ENCODE measurements at places on chromosomes 5 and 9. TPM values are rescaled to one million over a fixed set of nuclear protein-coding genes. Genes with fewer than 3 reads are reported as not detected.
A peak's percentile ranks its signal among the peaks of the same experiment; 100 is the strongest.

GRCh38 chr5:102927007-102927406 is 171.9 kb downstream of the PAM start:
- no peak for DNase-seq

DNA sequence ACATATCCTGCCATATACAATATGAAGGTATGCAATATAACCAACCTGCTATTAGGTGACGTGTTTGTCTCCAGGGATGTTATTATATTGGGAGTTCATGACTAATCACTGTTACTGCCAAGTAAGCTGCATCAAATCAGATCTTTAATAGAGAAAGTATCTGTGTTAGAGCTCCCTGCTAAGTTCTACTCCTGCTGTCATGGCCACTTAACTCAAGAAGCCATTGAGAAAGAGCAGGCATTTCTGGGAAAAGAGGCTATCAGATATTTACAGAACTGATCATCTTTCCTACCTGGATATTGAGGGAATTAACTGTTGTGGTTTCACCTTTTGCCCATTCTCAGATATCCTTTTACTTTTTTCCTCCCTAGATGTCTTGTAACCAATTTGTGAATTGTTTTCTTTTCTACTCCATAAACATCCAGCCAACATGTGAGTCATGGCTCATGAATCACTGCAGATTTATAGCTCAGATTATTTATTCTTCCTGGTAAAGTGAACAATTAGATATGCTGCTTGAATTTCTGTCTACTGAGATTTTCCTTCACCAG is 634.8 kb upstream of the FAM174A start:
- no peak for DNase-seq

Gene IL4
- total RNA-seq: not detected

Gene CAMK4
- total RNA-seq: 8.3 TPM

DNA sequence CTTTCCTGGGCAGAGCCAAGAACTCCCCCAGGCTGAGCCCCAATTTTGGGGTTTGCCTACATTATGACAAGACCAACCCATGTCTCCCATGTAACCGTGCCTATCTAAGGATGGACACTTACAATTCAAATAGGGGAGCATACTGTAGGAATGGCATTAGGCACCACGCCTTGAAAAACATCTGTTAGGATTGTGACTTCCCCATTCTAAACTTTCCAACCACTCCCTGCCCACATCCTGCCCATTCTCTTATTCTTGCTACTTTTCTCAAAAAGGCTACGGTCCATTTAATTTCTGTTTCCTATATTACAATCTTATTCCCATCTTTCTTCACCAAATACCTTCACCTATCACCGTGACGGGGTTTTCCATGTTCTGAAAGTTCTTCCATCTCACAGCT is 99.2 kb downstream of the LPAR1 start:
- DNase-seq: no peak

DNA sequence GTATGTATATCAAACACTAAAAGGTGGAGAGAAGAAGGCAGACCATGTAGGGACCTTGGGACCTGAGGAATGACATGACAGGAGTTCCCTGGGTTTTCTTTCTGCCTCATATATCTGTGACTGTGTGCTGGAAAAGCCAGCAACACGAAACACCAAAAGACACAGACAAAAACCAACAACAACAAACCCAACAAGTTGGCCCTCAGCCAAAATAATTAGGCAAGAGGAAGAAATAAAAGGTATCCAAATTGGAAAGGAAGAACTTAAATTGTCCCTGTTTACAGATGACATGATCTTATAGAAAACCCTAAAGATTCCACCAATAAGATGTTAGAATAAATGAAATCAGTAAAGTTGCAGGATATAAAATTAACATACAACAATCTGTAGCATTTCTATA is 21.7 kb downstream of the ABO start:
- DNase-seq: no peak

Gene OR1Q1
- not detected for total RNA-seq

- DNase-seq: no peak
Measured at GRCh38 chr5:5432020-5432707, 9.7 kb downstream of the ICE1 start.

DNA sequence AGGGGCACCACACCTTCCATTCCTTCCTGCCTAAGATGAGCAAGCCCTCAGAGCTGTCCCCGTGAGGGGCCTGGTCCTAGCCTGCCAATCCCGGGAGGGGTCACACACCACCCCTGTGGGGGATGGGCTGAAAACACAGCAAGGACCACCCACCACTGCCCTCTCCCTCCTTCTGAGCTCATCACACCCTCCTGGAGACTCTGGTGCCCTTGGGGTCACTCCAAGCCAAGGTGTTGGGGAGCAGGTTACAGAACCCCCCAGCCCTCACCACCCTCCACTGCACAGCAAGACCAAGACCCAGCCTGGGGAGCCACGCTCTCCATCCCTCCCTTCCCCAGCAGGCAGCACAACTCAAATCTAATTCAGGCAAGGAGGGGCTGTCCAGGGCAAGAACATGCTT is 60.5 kb upstream of the PPP1R26 start:
- DNase-seq: no peak

DNA sequence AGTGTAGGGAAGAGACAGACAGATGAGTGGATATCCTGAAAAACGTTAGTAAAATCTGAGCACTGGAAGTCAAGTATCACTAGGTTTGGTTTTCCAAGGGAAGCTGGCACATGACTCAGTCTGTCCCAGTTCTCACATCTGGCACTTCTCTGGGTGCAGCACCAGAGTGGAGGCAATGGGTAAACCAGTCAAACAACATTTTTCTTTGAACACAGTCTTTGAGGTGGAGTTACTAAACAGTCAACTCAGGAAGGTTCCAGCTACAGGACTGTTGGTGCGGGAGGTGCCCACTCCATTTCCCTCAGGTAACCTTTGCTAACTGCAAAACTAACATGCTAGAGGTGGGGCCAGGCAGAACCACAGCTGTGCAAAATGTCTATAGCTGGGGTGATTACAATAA is 301.4 kb upstream of the RFX3 start:
- DNase-seq: no peak

- DNase-seq: no peak
Measured at GRCh38 chr5:65728218-65728617, 6.2 kb downstream of the NLN start.

GRCh38 chr5:81631621-81632020 is 119.3 kb downstream of the SSBP2 start:
- no peak for DNase-seq

DNA sequence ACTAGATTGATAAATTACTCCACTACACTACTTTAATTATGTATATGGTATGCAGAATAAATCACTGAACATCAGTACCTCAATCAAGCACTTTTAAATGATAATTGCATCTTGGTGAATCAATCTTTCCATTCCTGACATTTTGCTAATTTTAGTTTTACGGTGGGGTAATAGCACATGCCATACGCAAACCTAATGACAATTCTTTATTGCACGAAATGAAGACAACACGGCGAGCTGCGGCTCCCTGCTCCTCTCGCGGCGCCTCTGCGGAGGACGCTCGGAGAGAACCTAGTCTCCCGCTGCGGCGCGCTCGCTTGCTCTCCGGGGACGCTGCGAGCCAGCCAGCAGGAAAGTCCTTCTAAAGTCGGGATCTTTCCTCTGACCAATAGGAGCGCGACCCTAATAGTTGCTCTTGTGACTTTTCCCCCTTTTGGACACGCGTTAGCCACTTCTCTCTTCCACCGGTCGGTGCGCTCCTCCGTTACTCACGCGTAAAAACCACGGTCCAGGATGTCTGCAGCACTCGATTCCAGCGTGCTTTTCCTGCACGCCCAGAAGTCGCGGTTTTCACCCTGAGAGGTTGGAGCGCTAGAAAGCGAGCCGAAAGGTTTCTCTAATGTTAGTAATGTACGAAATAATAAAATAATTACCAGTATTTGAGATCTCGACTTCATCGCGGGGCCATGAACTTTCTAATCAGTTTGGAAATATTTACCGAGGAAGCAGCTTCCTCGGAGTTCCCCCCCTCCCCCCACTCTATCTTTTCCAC is 1.0 kb upstream of the MEF2C start:
- peak; percentile 77 for DNase-seq

- DNase-seq: no peak
Measured at GRCh38 chr5:95810305-95811125, 12.0 kb downstream of the GLRX start.

Gene HCN1
- 7.6 TPM for total RNA-seq

DNA sequence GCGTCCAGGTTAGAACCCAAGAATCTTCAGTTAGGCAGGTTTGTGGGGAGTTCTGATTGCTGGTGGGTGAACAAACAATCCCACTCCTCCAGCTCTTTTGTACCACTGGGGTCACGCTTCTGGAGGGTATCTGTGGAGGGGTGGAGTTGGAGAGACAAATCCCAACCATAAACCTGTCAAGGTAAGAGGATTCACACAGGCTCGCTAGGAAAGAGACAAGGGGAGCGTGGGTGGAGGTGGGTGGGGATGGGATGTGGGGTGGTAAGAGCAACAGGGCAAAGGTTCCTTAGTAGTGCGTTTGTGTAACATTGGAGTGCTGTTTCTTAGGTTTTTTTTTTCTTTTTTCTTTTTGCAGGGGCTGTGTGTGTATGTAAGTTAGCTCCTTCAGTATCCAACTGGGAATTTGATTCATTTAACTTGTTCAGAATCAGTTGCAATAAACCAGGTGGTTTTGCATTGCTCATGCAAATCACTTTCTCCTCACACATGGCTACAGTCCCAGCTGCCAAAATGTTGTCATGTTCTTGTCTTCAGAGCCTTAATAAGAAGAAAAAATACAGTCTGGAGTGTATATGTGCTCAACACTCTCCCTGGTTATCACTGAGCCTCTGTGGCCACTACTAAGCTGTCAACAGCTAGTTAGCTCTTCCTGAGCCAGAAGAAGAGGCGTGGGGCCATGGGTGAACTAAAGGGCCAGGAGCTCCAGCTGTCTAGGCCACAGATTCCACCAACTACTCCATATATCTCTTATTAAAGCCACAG is 164.0 kb upstream of the RAD23B start:
- no peak for DNase-seq

DNA sequence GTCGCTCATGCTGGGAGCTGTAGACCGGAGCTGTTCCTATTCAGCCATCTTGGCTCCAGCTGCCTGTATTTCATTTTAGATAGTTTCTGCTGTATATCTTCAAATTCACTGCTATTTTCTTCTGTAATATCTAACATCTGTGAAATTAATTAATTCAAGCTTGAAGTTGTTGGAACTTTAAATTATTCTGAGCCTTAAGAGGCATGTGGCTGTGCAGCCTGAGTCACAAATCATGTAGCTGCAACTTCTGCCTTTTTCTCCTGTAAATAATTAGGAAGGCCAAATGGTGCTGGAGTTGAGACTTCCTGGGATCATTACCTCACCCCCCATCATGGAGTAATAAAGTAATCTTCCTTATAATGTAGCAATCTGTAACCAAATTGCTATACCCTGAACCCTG is 183.3 kb upstream of the PCSK5 start:
- no peak for DNase-seq

DNA sequence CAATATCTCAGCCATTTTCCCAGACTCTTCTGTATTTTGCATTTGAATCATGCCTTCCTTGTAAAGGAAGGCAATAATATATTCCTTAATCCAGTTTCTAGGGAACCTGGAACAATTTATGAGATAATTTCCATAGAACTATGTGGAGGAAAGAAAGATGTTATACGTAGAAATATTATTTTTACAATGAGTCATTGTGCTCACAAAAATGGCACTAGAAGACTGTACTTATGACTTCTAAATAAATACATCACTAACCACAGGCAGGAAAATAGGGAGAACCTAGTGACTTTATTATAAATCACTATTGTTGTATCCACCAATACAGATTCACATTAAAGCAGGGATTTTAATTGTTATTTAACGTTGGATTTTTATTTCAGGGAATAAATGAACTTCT is 87.6 kb downstream of the FBXO38 start:
- no peak for DNase-seq

Gene PTGS1
- total RNA-seq: 1.3 TPM

GRCh38 chr9:128689820-128690683 is 1.0 kb downstream of the SET start:
- DNase-seq: no peak

DNA sequence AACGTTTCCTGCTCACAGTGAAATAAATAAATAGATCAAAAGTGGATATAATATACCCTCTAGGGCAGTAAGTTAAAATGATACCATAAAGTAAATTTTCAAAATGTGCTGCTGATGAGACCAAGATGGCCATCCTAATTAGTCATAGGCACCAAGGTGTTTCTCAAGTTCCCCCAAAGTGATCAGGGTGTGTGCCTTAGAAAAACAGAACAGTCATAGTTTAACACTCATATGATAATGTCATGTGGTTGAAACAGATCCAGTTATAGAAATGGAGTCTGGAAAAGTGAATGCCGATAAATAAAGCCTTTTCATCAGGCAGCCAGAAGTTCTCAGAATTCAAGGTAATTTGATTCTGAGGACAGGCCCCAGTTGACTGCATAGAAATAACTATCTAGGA is 161.5 kb upstream of the CDKN2B start:
- DNase-seq: no peak

All from H1 (cell line).